ENCODE measurements at places on chromosomes 12 and 14. TPM values are rescaled to one million over a fixed set of nuclear protein-coding genes. Genes with fewer than 3 reads are reported as not detected.
A peak's percentile ranks its signal among the peaks of the same experiment; 100 is the strongest.

The C12orf54 gene
- not detected for total RNA-seq

The MIPOL1 gene
- total RNA-seq: 9.8 TPM

The TSPAN19 gene
- not detected for total RNA-seq

The TAS2R13 gene
- 0.49 TPM for total RNA-seq

DNA sequence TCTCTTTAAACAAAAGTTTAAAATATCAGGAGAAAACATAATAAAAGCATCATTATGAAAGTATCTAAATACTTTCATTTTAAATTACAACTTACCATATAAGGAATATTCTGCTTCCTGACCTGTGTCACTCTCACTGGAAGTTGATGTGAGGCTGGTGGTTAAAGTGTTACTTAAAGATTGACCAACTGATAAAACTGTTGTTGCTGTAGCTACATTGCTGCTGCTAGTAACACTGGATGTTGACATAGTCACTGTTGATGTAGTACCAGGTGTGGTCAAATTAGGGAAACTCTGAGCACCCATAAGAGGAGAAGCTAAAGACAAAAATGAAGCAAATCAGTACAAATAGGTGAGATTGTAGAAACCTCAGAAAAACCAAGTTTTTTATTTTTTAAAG is 79.9 kb downstream of the HECTD1 start:
- DNase-seq: no peak
- no peaks in the 10 kb centered on the region for H3K27me3 ChIP-seq
- peaks cover 5% of the 10 kb centered on the region for H3K4me1 ChIP-seq
- H3K27ac ChIP-seq: no peak overlapping the region
- H3K36me3 ChIP-seq: peaks cover 26% of the 10 kb centered on the region
- no peak overlapping the region for H3K4me3 ChIP-seq

- no peak overlapping the region for H3K27ac ChIP-seq
- H3K36me3 ChIP-seq: no peaks in the 10 kb centered on the region
- H3K27me3 ChIP-seq: peaks cover 7% of the 10 kb centered on the region
Measured at GRCh38 chr14:24518851-24519250, 10.8 kb upstream of the CMA1 start.

DNA sequence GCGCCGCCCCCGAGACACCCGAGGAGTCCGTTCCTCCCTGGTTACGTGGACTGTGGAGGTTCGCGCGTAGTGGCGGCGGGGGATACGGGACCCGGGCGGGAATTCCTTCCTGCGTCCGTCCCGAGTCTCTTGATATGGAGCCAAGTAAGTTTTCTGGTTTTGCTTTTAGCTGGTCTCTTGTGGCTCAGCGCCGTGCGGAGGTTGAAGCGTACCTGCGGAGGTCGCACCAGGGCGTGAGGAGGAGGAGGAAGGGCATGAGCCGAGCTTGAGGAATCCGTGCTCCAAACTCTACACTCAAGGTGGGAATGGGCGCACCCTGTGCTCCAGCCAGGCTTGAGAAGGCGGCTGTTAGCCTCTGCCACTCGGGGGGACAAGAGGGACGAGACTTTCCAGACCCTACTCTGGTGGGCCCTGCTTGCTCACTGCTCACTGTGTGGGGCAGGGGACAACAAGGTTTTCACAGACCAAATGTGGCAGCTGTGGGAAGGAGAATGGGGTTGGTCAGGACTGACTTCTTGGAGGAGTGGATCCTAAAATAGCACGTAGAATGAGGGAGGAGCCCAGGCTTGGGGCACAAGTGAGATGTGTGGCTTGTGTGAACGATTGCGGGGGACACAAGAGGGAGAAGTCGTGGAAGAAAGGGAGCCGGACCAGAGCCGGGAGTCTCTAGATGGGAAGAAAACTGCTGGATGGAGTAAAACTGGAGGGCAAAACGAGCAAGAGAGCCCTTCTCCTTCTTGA is 577 bp downstream of the ATG101 start:
- H3K27me3 ChIP-seq: peaks cover 2% of the 10 kb centered on the region
- peaks cover 54% of the 10 kb centered on the region for H3K4me1 ChIP-seq

- no peak for DNase-seq
- H3K4me1 ChIP-seq: no peaks in the 10 kb centered on the region
Measured at GRCh38 chr12:114287821-114288525, 118.0 kb downstream of the TBX5 start.

- no peaks in the 10 kb centered on the region for H3K27me3 ChIP-seq
- no peak overlapping the region for H3K4me3 ChIP-seq
- DNase-seq: no peak
- no peak overlapping the region for H3K27ac ChIP-seq
Measured at GRCh38 chr12:65586796-65587195, 237.5 kb upstream of the HMGA2 start.

DNA sequence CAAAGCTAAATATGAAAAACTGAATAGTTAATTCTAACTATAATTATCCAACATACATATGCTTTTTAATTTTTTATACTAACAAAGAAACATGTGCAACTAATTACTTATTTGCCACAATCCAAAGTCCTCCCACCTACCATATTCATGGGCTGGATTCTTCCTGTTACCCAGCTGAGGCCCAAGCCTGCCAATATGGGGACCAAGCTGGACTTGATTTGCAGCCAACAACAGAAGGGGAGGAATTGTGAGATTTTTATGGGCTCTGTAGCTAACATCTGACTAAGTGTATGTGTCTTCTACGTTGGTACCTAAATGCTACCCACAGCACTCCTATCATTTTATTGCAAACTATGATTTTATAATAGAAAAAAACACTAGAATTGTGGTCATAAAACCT is 13.1 kb upstream of the ANKS1B start:
- H3K4me1 ChIP-seq: no peaks in the 10 kb centered on the region
- DNase-seq: no peak
- peaks cover 4% of the 10 kb centered on the region for H3K36me3 ChIP-seq
- no peak overlapping the region for H3K4me3 ChIP-seq
- H3K27ac ChIP-seq: no peak overlapping the region

- no peak for DNase-seq
- H3K4me3 ChIP-seq: peak overlapping the region; percentile 33
- H3K27ac ChIP-seq: peak overlapping the region; percentile 89
- peaks cover 9% of the 10 kb centered on the region for H3K36me3 ChIP-seq
Measured at GRCh38 chr12:14403711-14404196, 38.3 kb downstream of the ATF7IP start.

GRCh38 chr14:44109036-44109435 is 398.0 kb downstream of the FSCB start:
- H3K27ac ChIP-seq: no peak overlapping the region
- no peaks in the 10 kb centered on the region for H3K4me1 ChIP-seq
- DNase-seq: no peak
- no peaks in the 10 kb centered on the region for H3K27me3 ChIP-seq
- H3K36me3 ChIP-seq: no peaks in the 10 kb centered on the region

GRCh38 chr14:65223636-65224035 is 121.3 kb upstream of the MAX start:
- no peak for DNase-seq
- no peak overlapping the region for H3K27ac ChIP-seq
- H3K27me3 ChIP-seq: no peaks in the 10 kb centered on the region
- no peaks in the 10 kb centered on the region for H3K36me3 ChIP-seq
- no peak overlapping the region for H3K4me3 ChIP-seq

GRCh38 chr12:12817616-12818015 is 4.5 kb downstream of the DDX47 start:
- no peaks in the 10 kb centered on the region for H3K27me3 ChIP-seq
- H3K4me1 ChIP-seq: peaks cover 66% of the 10 kb centered on the region
- H3K36me3 ChIP-seq: peaks cover 25% of the 10 kb centered on the region
- H3K27ac ChIP-seq: no peak overlapping the region
- no peak for DNase-seq

GRCh38 chr12:4172999-4173398 is 100.6 kb upstream of the CCND2 start:
- H3K27me3 ChIP-seq: peaks cover 19% of the 10 kb centered on the region
- no peak for DNase-seq
- H3K27ac ChIP-seq: no peak overlapping the region
- no peaks in the 10 kb centered on the region for H3K36me3 ChIP-seq
- H3K4me1 ChIP-seq: peaks cover 8% of the 10 kb centered on the region

GRCh38 chr12:71840231-71840847 is 780 bp downstream of the TBC1D15 start:
- peak overlapping the region; percentile 89 for H3K4me3 ChIP-seq
- H3K27ac ChIP-seq: peak overlapping the region; percentile 98
- H3K27me3 ChIP-seq: no peaks in the 10 kb centered on the region
- no peak for DNase-seq
